ENCODE measurements at places on chromosomes 12 and 14.

GRCh38 chr12:76144245-76144549 is 59.7 kb upstream of the NAP1L1 start:
- no peak for DNase-seq

- DNase-seq: no peak
Observed at GRCh38 chr12:13628067-13628466, 353.3 kb downstream of the GRIN2B start.

- no peak for DNase-seq
Observed at GRCh38 chr12:116881877-116882507, 751 bp upstream of the HRK start.

- no peak for DNase-seq
Observed at GRCh38 chr12:55703901-55704761, 3.6 kb downstream of the ITGA7 start.

DNA sequence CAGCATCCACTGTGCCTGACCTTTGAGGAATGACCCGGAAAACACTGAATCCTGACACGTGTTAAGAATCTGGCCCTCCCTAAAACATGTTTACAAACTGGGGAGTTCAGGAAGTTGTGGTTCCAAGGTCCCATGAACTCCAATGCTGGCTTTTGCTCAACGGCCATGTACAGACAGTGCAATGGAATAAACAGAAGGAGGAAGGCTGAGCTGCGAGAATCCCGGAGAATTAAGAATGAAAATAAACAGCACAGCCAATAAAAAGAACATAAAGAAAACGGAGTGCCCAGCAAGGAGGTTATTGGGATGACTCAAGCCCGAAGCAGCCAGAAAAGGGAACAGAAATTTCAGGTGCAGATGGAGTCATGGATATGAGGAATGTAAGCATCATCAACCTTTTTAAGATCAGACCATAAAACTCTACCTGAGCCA is 32.3 kb downstream of the BCL11B start:
- DNase-seq: no peak

DNA sequence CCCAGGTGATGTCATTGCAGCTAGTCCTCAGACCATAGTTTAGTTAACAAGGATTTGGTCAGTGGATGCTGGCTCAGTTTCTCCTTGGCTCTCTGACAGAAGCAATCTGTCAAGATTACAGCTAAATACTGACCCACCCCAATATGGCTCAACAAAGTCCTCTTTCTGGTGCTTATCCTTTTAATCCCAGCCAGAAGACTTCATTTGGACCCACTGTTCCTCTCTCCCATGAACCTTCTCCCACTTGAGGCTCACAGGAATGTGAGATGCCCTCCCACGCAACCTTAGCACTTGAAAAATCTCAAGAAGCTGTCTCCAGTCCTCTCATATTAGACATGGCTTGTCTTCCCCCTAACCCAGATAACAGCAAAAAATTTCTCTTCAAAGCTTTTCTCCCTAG is 47.7 kb downstream of the C12orf50 start:
- DNase-seq: no peak

DNA sequence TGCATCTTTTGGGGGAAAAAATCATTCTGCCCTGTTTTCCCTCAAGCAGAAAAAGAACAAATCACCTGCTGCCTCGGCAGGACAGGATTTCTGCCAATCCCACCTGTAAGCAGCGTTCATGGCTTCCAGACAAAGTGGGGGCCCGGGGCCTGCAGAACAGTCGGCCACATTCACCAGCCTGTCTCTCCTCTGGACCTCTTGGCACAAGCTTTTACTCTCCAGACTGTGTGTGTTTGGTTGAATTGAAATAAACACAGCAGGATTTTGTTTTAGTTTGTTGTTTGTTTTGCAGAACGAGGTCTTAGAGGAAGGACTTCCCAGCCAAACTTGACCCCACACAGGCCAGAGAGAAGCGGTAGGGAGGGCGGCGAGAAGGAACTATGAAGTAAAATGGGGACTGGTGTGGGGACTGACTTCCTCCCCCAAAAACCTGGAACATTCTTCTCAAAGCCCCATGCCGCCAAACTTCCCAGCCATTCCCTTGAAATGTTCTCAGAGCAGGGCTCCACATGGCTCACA is 41.7 kb upstream of the FOS start:
- no peak for DNase-seq

DNA sequence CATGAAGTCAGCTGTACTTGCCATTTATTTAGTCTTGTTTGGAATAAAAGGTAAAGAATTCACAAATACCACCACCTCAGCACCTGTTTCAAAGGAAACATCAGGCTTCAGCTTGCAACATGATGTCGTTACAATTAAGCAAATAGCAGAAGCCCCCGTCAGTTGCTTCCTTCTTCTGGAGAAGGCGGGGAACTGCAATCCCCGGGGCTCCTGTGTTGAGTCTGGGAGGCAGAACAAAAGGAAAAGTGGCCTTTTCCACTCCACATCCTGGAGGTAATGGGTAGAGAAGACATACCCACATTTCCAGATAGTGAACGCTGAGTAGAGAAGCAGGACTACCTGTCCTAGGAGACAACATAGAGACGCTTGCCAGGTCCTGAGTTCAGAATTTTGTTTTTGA is 92.8 kb downstream of the DNAH10 start:
- DNase-seq: no peak

- no peak for DNase-seq
Observed at GRCh38 chr12:39526974-39527373, 84.1 kb upstream of the KIF21A start.

- DNase-seq: no peak
Observed at GRCh38 chr12:2383325-2384028, 330.7 kb downstream of the CACNA1C start.

DNA sequence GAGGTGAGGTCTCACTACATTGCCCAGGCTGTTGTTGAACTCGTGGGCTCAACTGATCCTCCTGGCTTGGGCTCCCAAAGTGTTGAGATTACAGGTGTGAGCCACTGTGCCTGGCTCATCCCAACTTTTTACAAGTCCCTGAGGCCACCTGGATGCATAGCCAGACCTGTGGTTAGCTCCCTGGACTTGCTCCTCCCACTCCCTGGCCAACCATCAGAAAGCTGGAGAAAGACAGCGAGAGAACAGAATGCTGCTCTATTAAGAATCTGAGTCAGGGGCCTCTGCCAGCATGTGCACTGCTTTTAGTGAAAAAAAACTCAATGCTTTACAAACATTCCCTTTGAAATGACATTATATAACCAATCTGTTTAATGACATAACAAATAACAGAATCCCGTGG is 78.2 kb downstream of the RBM19 start:
- no peak for DNase-seq
